GM10248 (cell line): ENCODE measurements at places on chromosomes 2 and 18.

DNA sequence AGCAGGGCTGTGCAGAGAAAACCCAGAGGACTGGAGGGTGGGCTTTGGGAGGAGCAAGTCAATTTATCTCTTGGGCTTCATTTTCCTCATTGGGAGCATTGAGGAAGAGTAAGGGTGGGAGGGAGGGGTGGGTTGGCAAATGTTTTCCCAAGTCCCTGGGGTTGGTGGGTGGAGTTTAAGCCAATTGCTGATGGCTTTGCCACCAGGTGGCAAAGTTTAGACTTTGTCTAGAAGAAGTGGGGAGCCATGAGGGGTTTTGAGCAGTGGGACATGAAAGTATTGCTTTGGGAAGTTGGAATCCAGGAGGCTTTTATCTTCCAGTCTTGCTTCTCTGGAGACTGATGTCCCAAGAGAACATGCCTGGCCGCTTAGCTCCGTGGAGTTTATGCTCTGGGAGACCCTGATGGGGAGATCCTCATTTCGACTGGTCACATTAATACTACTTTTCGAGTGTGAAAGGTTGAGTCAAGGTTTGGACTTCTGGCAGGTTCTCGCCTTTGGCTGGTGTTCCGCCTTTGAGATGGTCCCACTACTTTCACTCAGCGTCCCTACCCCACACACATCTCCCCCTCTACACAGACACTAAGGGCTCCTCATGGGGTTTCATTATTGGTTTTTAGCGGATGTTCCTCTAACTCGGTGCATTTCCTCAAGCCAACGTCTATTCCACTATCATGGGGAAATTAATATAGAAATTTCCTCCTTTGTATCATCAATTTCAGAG is 126.7 kb downstream of the PRKCE start:
- DNase-seq, result no peak

- DNase-seq, result no peak
These were observed 639.8 kb downstream of the ARHGAP15 start for GRCh38 chr2:143768991-143769390.

GRCh38 chr2:205746420-205746785 is 64.1 kb downstream of the NRP2 start:
- DNase-seq, result no peak

DNA sequence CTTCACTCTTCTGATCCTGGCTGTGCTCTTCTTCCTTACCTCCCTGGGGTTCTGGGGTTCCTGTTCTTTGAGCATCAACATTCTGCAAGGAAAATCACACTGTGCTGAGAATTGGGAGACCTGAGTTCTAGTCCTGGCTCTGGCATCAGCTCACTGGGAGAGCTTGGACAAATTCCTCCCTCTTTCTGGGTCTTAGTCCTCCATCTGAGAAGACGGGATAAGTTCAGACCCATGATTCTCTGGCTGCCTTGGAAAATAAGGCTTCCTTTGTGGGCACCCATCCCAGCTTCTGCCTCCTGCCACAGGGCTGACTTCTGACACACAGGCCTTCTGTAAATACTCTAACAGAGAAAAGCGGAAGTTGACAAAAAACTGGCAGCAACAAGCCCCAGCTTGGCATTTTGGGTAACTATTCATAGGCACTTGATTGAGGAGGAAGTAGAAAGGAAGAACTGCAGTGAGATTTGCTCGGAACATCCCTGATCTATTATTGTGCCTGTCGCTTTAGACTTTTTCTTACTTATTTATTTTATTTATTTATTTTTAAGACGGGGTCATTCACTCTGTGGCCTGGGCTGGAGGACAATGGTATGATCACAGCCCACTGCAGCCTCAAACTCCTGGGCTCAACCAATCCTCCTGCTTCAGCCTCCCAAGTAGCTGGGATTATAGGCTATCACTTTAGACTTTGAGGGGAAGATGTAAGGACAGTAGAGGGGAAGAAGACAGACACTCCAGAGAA is 7.9 kb downstream of the PCBP1 start:
- peak; percentile 63 for DNase-seq

DNA sequence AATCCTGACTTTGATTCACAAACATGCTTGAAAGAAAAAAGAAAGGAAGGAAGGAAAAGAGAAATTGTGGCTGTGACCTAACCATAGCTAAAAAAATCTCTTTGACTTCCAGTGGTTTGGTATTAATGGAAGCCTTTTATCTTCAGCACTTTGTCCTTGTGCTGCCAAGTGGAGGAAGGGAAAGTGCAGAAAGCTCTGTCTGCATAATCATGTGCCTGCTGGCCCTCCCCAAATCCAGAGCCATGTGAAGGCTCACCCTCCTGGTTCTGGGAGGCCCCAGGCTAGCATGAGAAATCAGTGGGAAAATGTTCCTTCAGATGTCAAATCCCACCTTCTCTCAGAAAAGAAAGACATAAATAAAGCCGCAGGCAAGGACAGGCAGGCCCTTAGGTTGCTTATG is 48.3 kb upstream of the BMPR2 start:
- no peak for DNase-seq

GRCh38 chr2:156470975-156471583 is 34.9 kb downstream of the GPD2 start:
- no peak for DNase-seq

GRCh38 chr18:56795381-56795780 is 144.2 kb downstream of the WDR7 start:
- no peak for DNase-seq

DNA sequence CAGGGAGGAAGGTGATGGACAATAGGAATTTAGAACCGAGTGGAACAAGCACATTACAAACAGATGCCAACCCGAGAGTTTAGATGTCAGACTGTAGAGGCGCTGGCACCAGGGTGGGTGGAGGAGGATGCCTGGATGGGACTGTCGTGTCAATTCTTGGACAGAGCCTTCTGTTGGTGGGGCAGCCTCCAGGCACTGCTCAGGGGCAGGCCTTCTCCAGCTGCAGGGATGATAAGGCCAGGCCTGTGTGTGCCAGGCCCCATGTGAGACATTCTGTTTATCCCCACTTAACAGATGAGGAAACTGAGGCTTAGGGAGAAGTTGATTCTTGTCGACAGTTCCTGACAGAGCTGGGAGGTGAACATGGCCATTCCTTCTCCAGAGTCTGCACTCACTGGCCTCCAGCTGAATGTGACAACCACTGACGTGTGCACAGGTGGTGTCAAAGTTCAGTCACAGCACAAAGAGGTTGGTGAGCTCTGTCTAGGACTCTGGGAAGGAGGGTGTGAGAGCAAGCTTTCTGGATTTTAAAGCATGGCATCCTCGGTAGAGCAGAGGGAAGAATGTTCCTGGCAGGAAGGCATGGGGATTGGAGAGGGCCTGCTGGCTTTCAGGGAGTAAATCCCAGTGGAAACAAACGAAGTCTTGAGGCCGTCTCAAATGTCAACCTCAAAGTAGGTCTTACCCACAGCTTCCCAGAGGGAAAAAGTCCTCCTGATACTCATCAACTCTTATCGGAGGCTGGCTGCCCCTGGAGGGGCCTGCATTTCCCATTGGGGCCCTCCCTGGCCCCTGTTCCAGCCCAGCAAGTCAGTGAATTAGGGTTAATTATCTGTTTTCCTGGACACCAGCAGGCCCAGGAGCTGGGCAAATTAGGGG is 52.4 kb downstream of the GLI2 start:
- no peak for DNase-seq

DNA sequence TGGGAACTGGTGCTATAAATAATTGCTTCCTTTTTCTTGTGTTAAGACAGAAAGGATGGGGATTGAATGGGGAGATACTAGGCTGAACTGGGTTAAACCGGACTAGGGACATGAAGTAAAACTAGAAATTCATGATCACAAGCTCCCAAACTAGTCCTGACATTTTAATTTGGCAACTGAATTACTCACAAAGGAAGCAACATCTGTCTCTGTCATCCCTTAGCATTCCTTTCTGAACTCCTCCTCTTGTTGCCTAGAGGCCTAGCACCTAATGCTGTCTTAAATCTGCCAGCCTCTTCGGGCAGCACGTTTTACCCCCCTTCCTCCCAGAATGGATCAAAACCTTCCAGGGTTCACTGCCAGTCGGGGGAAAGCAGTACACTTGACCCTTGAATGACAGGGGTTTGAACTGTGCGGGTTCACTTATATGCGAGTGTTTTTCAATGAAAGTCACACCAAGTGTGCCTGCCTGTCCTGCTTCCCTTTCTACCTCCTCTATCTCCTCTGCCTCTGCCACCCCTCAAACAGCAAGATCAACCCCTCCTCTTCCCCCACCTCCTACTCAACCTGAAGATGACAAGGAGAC is 8.2 kb downstream of the KCTD1 start:
- DNase-seq, result no peak

- no peak for DNase-seq
These were observed 222.9 kb upstream of the CDH2 start for GRCh38 chr18:28399781-28400362.

DNA sequence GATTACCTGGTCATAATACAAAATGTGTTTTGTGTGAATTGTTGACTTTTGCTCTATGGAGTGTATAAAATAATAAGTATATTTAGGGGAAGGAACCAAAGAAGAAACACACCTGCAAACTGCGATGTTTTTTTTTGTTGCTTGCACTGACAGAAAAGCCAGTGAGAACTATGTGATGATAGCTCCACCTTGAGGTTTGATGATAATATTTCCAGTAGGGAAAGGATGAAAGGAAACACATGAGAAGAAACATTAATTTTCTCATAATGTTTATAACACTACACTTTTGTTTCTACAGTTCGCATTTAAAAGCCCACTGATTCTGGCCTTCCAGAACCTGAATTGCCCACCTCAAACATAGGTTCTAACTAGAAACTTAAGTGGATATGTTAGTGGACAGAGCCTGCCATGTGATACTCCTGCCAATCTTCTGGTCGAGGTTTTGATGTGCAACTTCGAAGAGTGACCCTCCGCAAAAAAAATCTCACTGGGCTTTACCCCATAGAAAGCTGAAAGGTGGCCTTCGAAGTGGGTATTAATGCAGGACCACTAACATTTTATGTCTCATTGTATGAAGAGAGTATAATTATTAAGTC is 476.4 kb upstream of the SPHKAP start:
- no peak for DNase-seq

DNA sequence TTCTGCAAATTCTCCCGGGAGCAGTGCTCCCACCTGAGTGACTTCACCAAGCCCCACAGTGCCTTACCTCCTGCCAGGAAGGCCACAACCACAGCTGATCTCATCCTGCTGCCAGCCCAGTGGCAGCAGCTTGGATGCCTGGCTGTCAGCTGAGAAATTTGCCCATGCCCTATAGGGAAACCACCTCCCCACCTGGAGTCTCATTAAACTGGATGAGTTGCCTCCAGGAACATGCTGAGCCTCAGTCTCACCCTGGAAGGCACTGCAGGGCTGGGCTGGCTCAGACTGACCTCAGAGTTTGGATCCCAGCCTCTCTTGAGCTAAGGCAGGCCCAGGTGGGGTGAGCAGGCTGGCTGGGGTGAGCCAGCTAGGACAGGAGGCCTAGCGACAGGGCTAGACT is 23.3 kb downstream of the REEP1 start:
- no peak for DNase-seq

DNA sequence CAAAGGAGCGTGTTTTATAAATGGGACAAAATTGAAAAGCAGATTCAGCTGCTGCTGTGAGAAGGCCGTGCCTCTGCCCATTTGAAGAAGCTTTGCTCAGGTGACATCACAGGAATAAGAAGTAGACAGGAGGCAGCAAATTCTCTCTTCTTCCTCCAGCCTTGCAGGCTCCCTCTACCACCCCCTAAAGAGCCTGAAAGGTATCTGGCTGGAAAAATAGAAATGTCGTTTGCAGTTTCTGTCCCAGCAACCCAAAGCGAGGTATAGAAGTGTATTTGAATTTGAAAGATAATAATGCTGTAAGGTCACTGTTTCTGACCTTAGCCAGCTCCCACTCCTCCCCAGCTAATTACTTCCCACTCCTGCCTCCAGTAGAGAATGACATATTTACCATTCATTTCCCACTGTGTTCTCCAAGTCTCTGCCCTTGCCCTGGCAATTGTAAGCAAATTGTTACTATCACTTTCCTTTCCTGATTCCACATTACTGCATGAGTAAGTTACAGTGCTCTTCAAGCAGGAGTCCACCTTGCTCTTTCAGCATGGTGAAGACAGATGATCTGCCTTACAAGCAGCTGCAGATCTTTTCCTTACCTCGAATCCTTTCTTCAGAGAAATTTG is 56.8 kb upstream of the RASGRP3 start:
- DNase-seq, result no peak

- DNase-seq, result no peak
These were observed 76.7 kb upstream of the SALL3 start for GRCh38 chr18:78902795-78903435.

- DNase-seq, result no peak
These were observed 94.7 kb upstream of the L3MBTL4 start for GRCh38 chr18:6509417-6509816.

DNA sequence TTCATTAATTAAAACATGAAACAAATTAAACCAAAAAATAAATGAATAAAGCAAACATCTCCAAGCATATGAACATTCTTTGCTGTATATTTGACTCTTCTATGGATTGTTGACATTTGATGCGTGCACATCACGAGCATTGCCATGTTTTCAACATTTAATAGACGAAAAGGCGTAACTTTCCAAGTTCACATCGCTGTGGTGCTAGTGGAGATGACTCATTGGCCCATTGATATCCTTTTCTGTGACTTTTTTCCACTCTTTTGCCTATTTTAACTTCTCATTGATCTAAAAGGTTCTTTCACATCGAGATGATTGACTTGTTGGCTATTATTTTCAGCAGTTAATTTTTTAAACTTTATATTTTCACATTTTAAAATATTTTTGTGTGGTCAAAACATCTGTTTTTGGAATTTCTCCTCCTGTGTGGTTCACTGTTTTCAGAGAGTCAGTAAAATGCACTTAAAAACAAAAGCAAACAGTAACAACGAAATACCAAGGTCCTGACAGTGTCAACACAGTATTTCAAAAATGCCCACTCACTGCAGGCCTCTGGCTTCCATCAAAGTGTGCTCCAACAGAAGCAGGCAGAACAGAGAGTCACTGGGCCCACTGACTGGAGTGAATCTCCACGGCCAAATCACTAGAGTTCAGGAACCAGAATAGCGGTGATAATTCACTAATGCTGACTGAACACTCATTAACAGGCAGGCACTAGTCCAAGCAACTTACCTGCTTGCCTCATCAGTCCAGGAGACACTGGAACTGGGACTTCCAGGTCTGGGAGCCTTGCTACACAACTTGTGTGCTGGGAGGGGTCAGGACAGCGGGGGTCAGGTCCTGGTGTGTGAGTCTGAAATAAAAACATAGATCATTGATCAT is 372.2 kb upstream of the SMIM21 start:
- DNase-seq, result no peak

DNA sequence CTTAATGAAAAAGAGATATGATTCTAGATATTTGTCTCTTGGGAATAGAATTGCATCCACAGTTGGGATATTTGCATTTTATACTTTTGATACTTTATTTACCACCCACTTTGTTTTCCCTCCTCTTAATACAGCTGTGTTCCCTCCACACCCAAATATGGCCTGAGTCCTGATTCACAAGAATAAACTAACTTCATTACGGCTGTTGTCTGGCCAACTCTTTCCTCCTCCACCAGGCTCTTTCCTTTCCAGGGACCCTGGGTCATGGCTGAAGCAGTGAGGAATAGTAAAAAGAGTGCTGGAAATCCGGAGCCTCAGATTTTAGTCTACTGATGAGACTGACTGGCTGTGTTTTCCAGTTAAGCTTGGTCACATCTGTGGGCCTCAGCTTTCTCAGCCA is 48.4 kb upstream of the STAM2 start:
- DNase-seq, result no peak

GRCh38 chr2:127125821-127126220 is 18.9 kb upstream of the BIN1 start:
- no peak for DNase-seq
